Activated CD4-positive, alpha-beta T cell treated with anti-CD3 and anti-CD28 coated beads, Interleukin-2, amount 50 U/mL, for 4 hours (primary cell): ENCODE measurements at places on chromosomes 4 and X.

DNA sequence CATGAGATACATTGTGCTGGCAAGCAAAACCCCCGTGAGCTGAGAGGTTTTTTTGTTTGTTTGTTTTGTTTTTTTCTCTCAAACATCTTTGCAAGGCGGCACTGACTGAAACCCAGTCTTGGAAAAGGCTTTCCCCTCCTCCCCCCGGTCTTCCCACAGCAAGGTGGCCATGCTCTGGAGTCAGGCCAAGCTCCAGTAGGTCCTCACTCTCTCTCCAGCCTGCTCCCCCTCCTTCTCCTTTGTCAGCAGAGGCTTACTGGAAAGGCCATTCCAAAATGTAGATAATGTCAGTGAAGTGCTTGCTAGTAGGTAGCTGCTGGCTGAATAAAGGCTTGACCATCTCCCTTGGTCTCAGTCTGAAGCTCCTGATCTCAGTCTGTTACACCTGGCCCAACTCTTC lies 32.6 kb downstream of the FRMPD3 start:
- DNase-seq: no peak

- DNase-seq: no peak
Measured at GRCh38 chrX:19698122-19698521, 182.8 kb upstream of the MAP3K15 start.

DNA sequence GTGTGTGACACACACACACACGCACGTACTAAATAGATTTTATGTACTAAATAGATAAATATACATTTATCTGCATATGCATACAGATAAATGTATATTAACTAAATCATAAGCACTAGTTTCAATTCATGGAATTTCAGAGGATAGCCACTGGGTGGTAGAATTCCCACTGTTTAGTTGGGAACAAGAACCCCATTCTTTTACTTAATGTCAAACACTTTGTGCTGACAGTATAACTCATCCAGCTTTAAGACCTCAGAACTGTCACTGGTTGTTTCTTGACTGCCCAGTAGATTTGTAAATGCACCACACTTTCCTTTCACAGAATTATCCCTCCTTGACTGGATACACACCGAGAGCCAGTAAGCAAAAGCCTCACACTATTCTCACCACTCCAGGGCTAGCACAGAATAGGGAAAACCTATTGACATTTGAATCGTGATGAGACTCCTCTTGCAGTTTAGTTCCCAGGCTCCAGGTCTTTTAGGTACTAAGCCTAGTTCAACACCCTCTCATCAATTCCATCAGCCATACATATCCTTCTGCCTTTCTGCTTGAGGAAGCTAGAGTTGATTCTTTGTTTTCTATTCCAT lies 32.4 kb downstream of the PPARGC1A start:
- no peak for DNase-seq

DNA sequence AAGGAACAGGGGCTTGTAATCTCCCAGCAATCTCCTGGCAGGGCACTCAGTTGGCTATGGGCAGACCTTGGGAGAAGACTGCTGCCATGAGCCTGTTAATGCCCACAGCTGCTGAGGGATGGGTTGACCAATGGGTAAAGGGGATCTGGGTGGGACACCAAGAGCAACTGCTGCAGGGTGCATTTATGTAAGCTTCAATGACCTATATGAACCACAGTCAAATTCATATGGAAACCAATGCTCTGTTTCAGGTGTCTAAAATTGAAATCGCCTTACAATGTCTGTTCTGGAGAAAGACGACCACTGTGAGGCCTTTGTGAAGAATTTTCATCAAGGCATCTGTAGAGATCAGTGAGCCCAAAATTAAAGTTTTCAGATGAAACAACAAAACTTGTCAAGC lies 6.1 kb downstream of the EPGN start:
- no peak for DNase-seq

GRCh38 chr4:82591592-82591991 lies 29.8 kb upstream of the TMEM150C start:
- no peak for DNase-seq

- no peak for DNase-seq
Measured at GRCh38 chrX:6004529-6004928, 224.1 kb downstream of the NLGN4X start.

- no peak for DNase-seq
Measured at GRCh38 chrX:17380221-17380620, 5.2 kb downstream of the NHS start.

GRCh38 chr4:108080747-108081146 lies 88.0 kb downstream of the LEF1 start:
- peak; percentile 23 for DNase-seq

GRCh38 chr4:105058177-105058812 lies 88.4 kb upstream of the TET2 start:
- DNase-seq: no peak

- DNase-seq: no peak
Measured at GRCh38 chr4:185254434-185254833, 45.0 kb downstream of the SNX25 start.

DNA sequence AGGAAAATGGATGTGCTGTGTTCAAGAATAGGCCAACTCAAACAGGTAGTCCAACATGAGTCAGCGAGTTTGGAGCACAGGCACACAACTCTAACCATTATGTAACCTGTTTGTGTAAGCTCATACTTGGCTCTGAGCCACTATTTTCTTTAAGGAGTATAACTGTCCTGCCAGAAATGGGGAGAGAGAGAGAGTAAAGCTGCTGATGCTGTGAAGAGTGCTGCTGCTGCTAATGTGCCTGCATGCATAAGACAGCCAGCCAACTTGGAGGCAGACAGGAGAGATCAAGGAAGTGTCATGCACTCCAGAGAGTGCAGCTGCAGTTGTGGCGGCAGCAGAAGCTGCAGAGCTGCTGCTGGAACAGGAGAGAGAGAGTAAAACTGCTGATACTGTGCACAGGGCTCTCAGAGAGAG lies 11.7 kb upstream of the STATH start:
- DNase-seq: no peak

DNA sequence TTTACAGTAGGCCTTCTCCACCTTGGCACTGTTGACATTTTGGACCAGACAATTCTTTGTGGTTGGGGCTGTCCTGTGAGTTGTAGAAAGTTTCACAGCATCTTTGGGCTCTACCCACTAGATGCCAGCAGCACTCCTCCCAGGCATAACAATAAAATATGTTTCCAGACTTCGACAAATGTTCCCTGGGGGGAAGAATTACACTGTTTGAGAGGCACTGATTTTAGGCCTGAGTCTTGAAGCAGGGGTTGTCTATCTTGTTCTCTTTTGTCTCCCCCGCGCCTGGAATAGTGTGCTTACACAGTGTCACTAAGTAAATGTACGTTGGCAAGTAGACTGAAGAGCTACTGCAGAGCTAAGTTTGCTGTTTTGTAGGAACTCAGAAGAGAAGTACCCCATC lies 254.4 kb upstream of the BOD1L1 start:
- DNase-seq: no peak

DNA sequence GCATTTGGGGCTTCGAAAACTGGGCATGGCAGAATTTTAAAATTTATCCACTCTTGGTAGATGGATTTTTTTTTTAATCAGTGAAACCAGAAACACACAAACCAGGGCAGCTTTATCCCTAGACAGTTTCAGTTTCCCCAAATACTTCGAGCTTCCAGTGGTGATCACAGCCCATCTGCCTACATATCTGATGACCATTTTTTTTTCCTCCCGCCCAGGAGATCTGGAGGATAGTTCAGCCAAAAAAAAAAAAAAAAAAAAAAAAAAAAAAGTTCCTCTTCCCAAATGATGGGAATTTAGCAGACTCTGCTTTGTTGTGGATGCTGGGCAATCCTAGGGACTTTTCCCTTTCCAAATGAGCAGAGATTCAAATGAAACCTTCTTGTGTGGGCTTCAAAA lies 1.0 kb upstream of the TBC1D9 start:
- no peak for DNase-seq

DNA sequence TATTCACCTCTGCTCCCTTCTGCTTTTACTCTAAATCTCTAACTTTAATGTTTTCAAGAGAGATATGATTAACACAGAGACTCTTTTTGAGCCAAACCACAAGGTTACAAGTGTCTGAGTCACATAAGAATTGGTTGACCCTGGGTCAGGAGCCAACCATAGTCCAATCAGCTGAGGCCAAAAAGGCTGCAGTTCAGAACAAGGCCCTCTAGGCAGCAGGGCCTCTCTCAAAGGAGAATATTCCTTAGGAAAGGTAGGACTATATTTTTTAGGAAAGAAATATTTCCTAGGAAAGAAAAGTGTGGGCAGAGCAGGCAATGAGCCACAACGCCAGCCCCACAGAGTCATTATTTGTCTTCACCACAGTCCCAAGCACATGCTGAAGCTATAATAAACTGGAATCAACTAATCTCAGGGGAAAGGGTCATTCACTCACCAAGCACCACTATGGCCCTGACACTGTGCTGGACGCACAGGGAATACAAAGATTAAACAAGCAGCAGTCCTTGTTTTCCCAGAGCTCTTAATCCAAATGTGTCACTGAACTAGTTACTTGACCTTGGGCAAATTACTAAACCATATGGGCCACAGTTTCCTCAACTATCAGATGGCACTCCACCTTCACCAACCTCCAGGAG lies 2.2 kb downstream of the ATP8A1 start:
- no peak for DNase-seq

DNA sequence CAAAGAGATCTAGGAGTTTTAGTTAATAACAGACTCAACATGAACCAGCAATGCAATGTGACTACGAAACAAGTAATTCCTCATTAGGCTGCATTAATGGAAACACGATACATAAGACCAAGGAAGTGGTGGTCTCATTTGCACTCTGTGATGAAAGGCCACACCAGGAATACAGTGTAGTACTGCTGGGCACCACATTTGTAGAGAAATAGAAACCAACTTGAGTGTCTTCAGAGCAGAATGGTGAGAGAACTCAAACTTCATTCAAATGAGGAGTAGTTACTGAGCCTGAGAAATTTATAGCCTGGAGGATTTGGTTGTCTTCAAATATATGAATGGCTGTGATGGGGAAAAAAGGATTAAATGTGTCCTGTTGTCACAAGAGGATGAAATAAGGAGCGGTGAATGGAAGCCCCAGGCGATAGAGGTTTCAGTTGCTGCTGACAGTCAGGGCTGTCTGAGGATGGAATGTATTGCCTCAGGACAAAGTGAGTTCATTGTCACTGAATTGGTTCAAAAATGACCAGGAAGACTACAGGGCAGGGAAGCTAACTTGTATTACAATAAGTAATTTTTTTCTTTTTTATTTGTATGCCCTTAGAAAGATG lies 50.9 kb downstream of the NFKB1 start:
- no peak for DNase-seq

GRCh38 chr4:8117278-8117682 lies 41.3 kb downstream of the ABLIM2 start:
- DNase-seq: no peak

DNA sequence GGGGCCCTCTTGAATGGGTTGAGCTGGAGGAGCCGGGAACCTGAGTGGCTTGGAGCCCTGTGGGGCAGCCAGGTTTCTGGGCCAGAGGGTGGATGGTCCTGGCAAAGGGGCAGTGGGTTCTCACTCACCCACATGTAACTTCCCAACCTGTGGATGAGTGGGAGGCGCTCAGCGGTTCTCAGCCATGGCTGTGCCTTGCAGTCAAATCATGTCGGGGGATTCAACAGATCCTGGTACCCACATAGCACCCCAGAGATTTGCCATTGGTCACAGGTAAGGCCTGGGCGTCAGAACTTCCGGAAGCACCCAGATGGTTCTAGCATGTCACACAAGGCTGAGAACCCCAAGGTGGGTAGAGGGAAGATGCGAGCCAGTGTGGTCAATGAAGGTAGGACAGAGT lies 21.9 kb upstream of the CLCN4 start:
- no peak for DNase-seq

DNA sequence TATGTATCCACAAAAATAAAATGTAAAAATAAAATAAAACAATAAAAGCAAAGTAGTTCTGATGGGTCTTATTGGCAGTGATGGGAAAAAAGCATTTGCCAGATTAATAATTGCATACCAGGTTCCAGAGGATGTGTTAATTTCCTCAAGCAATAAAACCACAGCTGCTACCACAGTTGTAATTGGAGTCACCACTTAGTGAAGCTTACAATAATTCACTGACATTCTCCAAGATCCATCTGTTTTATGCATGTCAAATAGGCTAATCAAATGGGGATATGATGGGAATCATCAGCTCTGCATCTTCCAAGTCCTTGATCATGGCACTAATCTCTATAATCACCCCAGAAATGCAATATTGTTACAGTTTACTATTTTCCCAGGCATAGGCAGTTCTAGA lies 123.5 kb upstream of the EMCN start:
- DNase-seq: no peak

DNA sequence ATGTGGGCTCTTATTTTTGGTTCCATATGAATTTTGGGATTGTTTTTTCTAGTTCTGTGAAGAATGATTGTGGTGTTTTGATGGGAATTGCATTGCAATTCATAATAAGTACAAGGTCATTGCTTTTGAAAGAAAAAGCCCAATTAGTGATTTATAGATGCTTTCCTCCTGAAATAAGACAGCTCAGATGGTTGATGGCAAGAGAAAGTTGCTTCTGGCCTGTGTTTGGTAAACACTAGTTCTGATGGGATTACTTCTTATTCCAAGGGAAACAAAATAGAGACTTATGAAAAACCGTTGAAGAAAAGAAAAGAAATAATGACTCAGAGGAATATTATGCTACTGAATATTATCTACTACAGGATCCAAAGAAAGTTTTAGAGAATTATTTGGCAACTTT lies 144.9 kb downstream of the SPANXA1 start:
- DNase-seq: no peak

DNA sequence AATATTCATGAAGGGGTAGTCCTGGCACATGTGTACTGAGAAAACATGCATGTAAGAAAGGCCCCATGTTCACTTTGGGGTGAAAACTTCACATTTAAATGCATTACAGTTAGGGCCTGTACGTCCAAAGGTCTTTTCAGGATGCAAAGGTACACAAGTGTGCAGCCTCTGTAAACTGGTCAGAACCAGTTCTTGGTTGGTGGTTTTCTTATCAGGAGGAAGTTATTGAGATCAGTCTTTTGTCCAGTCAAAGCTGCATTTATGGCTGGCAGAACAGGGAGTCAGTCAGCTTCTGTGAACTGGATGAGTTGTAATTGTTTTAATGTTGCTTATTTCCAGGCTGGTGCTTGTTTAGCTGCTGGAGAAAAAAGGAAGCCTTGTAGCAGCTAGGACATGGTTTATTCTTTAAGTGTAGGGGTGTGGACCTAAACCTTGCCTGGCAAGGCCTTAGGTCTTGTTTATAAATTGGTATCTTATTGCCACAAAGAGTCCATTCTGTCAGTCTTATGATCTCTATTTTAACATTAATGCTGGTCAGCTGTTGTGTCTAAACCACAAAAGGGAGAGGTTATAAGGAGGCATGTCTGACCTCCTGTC lies 1906.6 kb upstream of the TENM3 start:
- no peak for DNase-seq

DNA sequence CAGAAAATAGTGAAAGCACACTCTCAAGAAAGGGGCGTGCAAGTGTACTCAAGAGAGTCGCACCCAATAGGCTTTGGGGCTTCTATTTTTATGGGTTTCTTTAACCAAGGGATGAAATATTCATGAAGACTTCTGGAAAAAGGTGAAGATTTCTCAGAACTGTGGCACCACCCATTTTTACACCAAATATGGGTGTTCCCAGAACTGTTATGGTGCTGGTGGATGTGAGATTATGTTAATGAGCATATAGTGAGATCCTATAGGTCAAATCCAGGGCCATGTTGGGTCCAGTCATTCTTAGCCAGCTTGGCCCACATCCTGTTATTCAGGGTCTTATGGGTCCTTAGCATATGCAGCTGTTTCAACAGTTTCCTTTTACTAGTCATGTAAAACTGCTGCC lies 61.0 kb upstream of the SMIM10 start:
- DNase-seq: no peak
